Ovary (tissue), 10 donors: ENCODE measurements at places on chromosomes 13 and 19. TPM values are rescaled to one million over a fixed set of nuclear protein-coding genes. Genes with fewer than 3 reads are reported as not detected.

KCTD4 gene
- total RNA-seq, result not detected

GRIN3B gene
- total RNA-seq, result not detected

- no peak overlapping the region for H3K4me3 ChIP-seq
- no peaks in the 10 kb centered on the region for H3K4me1 ChIP-seq
Measured at GRCh38 chr13:65454403-65454802, 1775.7 kb downstream of the PCDH9 start.

DNA sequence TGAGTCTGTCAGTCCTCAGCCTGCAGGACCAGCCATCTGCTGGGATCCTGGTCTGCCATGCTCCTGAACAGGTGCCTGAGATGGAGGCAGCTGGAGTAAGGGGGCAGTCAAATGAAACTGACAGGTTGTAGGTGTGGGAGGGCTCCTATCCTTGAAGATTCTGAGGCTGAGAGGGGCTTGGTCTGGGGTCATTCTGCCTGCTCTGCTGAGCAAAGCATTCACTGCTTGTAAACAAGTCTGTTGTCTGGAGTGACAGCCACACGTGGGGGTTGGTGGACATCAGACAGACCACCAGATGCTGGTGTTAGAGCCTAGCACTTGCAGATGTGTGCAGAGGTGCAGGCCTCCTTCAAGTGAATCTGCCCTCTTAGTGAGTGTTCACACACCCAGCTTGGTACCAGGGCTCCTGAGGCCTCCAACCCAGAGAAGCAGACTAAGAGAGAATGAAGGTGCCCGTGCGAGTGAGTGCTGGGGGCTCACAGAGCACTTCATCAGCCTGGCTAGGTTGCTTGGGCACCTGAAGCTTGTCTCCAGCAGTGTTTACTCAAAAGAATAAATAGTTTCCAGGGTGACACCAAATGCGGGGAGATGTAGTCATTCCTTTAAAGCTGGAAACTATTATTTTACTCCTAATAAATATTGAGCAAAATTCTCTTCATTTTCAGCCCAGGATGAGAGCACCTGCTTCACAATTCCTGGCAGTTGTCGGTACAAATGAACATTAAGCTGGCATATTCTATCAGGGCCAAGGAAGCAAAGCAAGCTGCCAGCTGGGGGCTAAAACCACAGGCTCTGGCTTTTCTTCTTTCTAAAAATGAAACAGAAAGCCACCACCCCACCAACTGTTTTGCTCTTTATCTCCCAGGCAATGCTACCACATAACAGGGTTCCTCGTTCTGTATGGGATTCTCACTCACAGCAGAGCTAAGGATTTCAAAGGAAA is 82.3 kb downstream of the RNASEH2B start:
- H3K4me1 ChIP-seq, result peaks cover 7% of the 10 kb centered on the region
- H3K36me3 ChIP-seq, result no peaks in the 10 kb centered on the region
- no peaks in the 10 kb centered on the region for H3K27me3 ChIP-seq
- H3K27ac ChIP-seq, result no peak overlapping the region
- no peak for DNase-seq
- no peak overlapping the region for H3K4me3 ChIP-seq
